Stimulated activated CD8-positive, alpha-beta memory T cell treated with anti-CD3 and anti-CD28 coated beads, Interleukin-4, amount 100 ng/mL, for 4 hours (primary cell): ENCODE measurements at places on chromosomes 4 and X.

- DNase-seq: no peak
Observed at GRCh38 chr4:81786766-81787165, 315.1 kb upstream of the RASGEF1B start.

GRCh38 chr4:186169945-186170802, 21.2 kb upstream of the CYP4V2 start:
- DNase-seq: no peak

DNA sequence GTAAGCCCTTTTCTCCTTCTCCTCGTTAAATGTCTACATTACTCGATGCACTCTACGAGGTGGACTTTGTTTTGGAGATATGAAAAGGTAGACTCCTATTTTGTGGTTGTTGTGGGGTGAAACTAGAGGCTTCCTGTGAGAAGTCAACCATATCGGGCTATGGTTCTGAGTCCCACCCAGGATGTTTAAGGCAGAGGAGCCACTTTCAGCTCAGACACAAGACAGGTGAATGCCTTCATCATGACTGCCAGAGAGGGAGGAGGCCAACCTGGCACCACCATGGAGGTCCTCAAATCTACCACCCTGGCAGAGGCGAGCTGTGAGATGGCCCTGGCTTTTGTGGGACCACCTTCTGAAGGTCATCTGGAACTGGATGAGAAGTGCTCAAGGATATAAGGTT, 154.4 kb upstream of the KLF3 start:
- DNase-seq: no peak

DNA sequence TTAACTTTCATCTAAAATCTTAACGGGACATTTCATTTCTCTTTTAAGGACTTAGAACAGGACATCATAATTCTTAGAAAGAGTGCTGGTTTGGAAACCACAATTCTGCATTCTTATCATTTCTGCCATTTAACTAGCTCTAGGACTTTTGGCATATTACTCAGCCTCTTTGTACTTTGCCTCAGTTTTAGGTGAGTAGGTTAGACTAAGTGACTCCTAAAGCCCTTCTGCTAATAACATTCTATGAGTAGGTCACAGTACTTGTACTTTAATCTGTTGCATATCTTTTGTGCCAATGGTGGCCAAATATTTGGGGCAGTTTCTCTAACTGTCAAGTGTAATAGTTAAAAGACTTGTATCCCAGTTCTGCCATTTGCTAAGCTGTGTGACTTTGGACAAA, 115.4 kb upstream of the NUDT6 start:
- no peak for DNase-seq

DNA sequence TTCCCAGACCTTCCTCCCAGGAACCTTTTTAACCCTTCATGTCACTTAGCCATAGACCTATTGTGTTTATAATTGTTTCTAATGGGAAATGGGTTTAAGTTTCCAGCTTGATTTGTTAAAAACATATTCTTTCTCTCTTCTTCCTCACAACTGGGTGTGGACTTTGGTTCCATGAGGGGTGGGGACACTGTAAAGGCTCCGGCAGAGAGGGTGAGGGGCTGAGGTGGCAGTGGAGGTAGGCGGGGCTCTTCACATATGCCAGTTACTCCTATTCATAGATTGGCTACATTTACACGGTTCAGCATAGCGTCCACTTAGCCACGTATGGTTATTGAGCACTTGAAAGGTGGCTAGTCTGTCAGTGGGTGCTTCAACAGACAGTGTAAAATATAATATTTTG, 7.8 kb downstream of the INTS6L start:
- no peak for DNase-seq

GRCh38 chr4:66307641-66308438, 637.6 kb upstream of the EPHA5 start:
- DNase-seq: no peak

DNA sequence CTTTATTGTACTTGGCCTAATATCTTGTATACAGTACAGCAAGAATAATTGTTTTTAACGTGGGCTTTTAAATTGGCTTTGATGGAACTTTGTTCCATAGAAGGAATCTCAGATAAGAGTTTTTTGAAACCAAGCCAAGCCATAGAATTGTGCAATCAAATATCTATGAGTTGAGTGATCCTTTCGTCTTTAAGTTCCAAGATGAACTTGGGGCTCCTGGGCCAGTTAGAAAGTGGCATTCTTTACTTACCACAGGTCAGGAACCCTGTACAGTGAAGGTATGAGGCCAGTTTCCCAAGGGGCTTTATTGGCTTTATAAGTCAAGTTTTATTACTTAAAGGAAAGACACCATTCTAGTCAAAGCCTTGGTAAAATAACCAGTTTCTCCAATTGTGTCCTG, 2104.2 kb downstream of the PCDH7 start:
- DNase-seq: no peak

GRCh38 chr4:88002786-88003185, 4.6 kb upstream of the PKD2 start:
- DNase-seq: no peak

GRCh38 chr4:100312615-100313350, 122.5 kb upstream of the DDIT4L start:
- DNase-seq: no peak

GRCh38 chrX:140504371-140505324, at the start of gene SOX3:
TSS of gene SOX3 (minus strand) at chrX:140505069. CDS start at chrX:140505060, 9 bp downstream.
- DNase-seq: no peak

DNA sequence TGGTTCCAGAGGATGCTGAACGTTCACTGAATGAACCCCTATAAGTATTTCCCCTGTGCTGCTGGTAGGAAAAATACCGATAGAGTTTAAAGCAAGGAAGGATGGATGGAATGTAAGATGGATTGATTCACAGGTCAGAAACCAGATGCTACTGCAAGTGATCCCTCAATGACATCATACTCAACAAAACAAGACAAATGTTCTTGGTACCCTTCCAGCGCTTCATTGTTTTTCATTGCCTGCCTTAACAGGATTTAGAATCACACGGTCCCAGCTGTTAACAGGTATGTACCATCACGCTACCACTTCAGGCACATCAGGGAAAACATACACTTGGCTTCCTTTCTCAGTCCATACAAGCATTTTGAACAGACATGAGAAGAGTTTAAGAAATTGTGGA, 118.1 kb upstream of the TLR3 start:
- DNase-seq: no peak

DNA sequence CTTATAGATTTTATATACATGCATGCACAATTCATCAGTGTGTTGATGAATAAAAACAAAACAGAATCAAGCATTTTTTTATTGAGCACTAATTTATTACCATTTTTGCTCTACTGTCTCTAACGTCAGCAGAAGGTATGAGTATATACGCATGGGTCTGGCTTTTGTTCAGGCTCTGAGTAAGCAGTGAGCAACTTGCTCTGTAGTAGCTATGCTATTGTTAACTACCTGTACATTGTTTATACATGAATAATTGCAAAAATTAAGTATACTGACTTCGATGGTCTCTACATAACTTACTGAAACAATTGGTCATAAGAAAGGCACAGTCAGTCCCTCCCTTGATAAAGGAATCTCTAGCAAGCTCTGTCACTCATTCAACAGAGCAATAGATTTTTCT, 122.9 kb downstream of the RS1 start:
- DNase-seq: no peak

DNA sequence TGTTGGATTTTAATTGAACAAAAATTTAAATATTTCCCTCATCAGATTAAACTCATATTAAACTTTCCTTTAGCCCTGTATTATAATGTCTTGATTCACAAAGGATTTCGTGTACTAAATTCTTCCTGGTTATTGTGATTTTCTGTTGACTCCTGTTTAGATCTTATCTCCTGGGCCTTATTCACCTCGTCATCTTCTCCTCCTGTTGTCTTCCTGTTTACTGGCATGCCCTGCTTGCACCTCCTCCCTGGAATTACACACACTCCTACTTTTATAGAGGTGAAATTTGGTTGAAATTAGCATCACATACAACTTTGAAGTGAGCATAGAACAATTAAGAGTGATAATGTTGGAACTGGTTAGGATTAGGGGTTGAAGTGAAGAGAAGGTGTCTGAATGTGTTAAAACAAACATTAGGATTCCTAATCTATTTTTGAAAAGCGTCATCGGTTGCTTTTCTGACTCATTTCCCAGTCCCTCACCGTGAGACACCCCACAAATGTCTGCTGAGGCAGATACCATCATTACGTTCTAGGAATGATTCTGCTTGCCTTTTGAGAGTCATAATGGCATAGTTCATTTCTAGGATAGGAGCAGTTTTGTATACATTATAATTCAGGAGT, 32.5 kb downstream of the TLL1 start:
- DNase-seq: no peak

- DNase-seq: no peak
Observed at GRCh38 chr4:8317474-8317873, 47.9 kb downstream of the HTRA3 start.

GRCh38 chrX:132533409-132533808, 44.6 kb upstream of the MBNL3 start:
- no peak for DNase-seq

GRCh38 chr4:76747563-76747962, 150.4 kb downstream of the SOWAHB start:
- DNase-seq: no peak

DNA sequence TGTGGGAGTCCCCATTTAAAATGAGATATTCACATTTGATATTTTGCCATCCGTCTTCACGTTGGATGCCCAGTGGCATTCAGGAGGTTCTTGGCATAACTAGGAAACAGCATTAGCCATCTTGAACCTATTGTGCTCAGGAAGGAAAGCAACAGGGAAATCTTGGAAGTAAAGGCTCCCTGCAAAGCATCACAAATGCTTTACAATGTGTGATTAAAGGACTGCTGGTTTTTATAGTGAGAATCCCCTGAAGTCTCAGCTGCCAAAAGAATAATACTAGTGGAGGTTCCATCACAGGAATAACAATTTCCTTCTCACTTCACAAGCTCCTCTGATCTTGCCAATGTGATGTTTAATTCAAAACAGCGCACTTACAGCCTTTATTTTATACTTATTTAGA, 49.7 kb upstream of the NPNT start:
- no peak for DNase-seq

DNA sequence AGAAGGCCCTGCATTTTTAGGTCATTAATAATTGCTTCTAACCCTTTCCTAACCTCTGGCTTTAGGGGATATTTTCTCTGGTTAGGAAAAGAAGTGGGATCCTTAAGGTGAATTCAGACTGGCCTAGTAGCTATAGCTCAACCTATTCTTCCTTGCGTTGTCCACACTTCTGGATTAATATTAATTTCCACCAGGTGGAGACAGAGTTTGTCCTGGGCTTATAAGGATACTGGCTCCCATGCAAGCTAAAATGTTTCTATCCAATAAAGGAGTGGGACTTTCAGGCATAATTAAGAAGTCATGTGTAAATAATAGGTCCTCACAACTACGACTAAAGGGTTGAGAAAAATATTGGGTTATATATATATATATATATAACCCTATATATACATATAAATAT, 860.0 kb upstream of the POU3F4 start:
- DNase-seq: no peak

DNA sequence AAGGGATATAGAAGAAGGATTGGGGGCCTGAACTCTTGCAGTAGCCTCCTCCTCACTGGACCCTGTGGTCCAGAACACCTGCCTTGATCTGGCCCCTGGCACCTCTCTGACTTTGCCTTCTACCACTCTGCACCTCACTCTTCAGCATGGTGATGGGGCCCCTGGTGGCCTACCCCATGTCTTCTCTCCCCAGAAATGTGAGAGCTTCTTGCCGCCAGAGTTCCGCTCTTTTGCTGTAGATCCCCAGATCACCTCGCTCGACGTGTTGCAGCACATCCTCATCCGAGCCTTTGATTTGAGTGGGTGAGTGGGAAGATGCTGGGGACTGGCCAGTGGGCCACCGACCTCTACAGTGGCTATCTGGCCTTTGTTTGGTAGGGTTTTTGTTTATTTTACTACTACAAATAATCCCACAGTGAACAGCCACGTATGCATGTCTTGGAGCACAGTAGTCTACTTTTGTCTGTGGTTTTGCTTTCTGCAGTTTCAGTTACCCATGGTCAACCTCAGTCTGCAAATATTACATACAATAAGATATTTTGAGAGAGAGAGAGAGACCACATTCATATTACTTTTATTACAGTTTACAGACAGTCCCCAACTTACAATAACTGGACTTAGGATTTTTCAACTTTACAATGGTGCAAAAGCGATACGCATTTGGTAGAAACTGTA, 1.8 kb downstream of the TBC1D25 start:
- no peak for DNase-seq

DNA sequence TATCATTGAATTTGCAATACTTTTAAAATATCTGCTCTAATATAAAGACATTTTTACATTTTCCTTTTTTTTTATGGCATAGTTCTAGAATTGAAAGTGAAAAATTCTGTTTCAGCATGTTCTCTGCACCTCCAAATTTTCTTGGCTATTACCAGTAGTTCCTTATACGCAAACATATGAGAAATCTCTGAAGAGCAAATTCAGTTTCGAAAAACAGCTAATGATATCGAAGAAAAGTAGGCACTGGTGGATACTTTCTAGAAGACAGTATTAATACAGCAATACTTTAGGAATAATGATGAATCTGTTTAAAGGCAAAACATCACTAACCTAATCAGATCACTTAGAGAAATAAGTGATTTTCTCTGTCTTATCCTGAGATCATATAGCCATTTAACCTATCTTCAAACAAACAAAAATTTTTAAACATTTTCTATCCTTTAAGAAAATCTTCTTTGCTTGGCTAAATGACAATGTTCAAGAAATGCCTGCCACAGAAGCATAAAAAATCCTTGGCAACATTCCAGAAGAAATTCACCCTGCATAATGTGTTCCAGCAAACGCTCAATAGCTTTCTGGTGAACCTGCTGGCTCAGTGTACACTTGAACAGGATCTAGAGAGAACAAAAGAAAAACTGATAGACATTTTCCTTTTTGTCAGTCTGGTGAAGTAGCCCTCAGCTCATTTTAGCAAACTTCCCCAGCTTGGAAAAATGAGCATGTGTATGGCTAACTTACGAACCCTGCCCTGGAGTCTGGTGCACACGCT, 51.2 kb upstream of the KLF3 start:
- DNase-seq: no peak

- no peak for DNase-seq
Observed at GRCh38 chr4:113758372-113758771, 3.2 kb downstream of the CAMK2D start.

DNA sequence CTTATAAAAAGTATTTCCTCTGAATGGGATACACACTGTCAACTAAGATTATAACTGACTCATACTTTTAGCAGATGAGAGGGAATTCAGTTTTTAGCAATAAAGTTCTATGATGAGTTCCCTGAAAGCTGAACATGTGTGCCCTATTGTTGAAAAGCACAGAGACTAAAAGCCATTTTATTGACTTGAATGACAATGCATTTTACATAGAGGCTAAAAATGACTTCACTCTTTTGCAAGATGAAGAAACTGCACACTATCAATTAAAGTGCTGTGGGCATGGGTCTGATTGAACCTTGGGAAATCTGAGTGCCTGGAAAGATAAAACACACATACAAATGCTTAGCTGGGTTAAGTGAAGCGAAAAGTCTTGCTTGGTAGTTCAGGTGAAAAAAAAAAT, 633.4 kb downstream of the PDHA2 start:
- no peak for DNase-seq
